Activated CD8-positive, alpha-beta memory T cell treated with anti-CD3 and anti-CD28 coated beads, Interleukin-2, amount 10 ng/mL, durations not matched to agents 7 days and 5 days (primary cell): ENCODE measurements at places on chromosomes 11 and 22. TPM values are rescaled to one million over a fixed set of nuclear protein-coding genes. Genes with fewer than 3 reads are reported as not detected.

Gene DCHS1
- 0.14 TPM for total RNA-seq

Gene FLRT1
- not detected for total RNA-seq

Gene PIK3IP1
- total RNA-seq, result 15.7 TPM

Gene DTX4
- 0.12 TPM for total RNA-seq

Gene C11orf98
- 130 TPM for total RNA-seq

Gene RFPL1
- not detected for total RNA-seq

Gene AIFM3
- 0.66 TPM for total RNA-seq

- no peaks in the 10 kb centered on the region for H3K4me1 ChIP-seq
- H3K4me3 ChIP-seq, result no peak overlapping the region
- H3K27me3 ChIP-seq, result no peaks in the 10 kb centered on the region
- no peaks in the 10 kb centered on the region for H3K36me3 ChIP-seq
Measured at GRCh38 chr11:132185726-132186592, 815.5 kb downstream of the NTM start.

GRCh38 chr22:41772198-41772597, 28.3 kb upstream of the CCDC134 start:
- H3K4me1 ChIP-seq, result peaks cover 7% of the 10 kb centered on the region
- H3K27ac ChIP-seq, result no peak overlapping the region
- no peaks in the 10 kb centered on the region for H3K36me3 ChIP-seq
- DNase-seq, result no peak
- peaks cover 3% of the 10 kb centered on the region for H3K27me3 ChIP-seq

DNA sequence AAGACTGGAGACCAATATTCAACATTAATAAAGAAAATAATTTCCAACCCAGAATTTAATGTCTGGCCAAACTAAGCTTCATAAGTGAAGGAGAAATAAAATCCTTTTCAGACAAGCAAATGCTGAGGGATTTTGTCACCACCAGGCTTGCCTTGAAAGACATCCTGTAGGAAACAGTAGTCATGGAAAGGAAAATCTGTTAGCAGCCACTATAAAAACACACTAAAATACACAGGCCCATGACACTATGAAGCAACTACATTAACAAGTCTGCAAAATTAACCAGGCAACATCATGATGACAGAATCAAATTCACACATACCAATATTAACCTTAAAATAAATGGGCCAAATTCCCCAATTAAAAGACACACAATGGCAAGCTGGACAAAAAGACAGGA, 2.4 kb upstream of the CASP4 start:
- peaks cover 44% of the 10 kb centered on the region for H3K36me3 ChIP-seq
- H3K4me1 ChIP-seq, result peaks cover 15% of the 10 kb centered on the region
- no peaks in the 10 kb centered on the region for H3K27me3 ChIP-seq
- H3K4me3 ChIP-seq, result no peak overlapping the region

GRCh38 chr11:45343444-45343843, 57.3 kb upstream of the SYT13 start:
- no peaks in the 10 kb centered on the region for H3K36me3 ChIP-seq
- peaks cover 8% of the 10 kb centered on the region for H3K4me1 ChIP-seq
- no peak overlapping the region for H3K4me3 ChIP-seq
- no peak overlapping the region for H3K27ac ChIP-seq

DNA sequence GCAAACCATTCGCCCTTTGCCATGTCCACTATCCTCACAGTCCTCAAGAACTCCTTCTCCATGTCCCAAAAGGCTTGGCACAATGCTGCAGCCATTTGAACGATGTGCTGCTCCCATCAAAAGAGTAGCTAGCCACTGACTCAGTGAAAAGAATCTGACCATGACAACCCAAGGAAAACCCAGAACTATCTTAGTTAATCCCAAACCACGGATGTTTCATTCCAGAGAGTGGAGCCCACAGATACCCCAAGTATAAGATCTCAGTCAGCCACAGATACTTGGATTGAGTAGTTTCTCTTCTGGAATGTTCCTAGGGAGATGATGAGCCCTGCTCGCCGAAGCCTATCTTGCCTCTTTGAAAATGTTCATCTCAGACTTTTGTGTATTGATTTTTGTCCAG, 176.9 kb downstream of the NAV2 start:
- no peaks in the 10 kb centered on the region for H3K36me3 ChIP-seq
- H3K27ac ChIP-seq, result no peak overlapping the region
- no peak overlapping the region for H3K4me3 ChIP-seq
- H3K27me3 ChIP-seq, result peaks cover 2% of the 10 kb centered on the region
- DNase-seq, result no peak

GRCh38 chr22:36267896-36268485, 15.1 kb downstream of the APOL1 start:
- no peaks in the 10 kb centered on the region for H3K27me3 ChIP-seq
- H3K36me3 ChIP-seq, result peaks cover 38% of the 10 kb centered on the region
- no peak for DNase-seq
- no peaks in the 10 kb centered on the region for H3K4me1 ChIP-seq
- H3K4me3 ChIP-seq, result no peak overlapping the region

DNA sequence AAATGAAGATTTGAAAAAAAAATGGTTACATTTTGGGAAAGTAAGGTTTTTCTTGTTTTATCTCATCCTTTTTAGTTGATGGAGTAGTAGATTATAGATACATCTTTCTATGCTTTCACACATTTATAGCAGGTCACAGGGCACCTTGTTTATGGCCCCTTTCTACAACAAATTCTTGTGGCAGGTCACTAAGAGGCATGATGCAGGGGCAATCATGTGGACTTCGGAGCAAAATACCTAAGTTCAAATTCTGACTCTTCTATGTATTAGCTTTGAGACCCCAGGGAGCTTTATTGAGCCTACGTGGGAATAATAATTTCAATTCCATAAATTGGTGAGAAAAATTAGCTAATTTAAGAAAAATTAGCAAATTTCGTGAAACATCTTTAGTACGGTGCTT, 177.4 kb downstream of the DSCAML1 start:
- no peak overlapping the region for H3K4me3 ChIP-seq
- no peaks in the 10 kb centered on the region for H3K4me1 ChIP-seq
- no peak for DNase-seq
- no peaks in the 10 kb centered on the region for H3K36me3 ChIP-seq

- H3K36me3 ChIP-seq, result no peaks in the 10 kb centered on the region
- no peaks in the 10 kb centered on the region for H3K27me3 ChIP-seq
- H3K4me1 ChIP-seq, result peaks cover 14% of the 10 kb centered on the region
- peak; percentile 75 for DNase-seq
- peak overlapping the region; percentile 84 for H3K4me3 ChIP-seq
- H3K27ac ChIP-seq, result peak overlapping the region; percentile 63
Measured at GRCh38 chr11:3808861-3809623, 682 bp downstream of the PGAP2 start.

GRCh38 chr11:23543651-23544222, 683.5 kb upstream of the CCDC179 start:
- no peaks in the 10 kb centered on the region for H3K4me1 ChIP-seq
- DNase-seq, result no peak
- H3K27ac ChIP-seq, result no peak overlapping the region
- no peaks in the 10 kb centered on the region for H3K27me3 ChIP-seq
- no peaks in the 10 kb centered on the region for H3K36me3 ChIP-seq

GRCh38 chr11:128936606-128937251, 5.9 kb downstream of the TP53AIP1 start:
- H3K4me1 ChIP-seq, result no peaks in the 10 kb centered on the region
- H3K27ac ChIP-seq, result no peak overlapping the region
- H3K4me3 ChIP-seq, result no peak overlapping the region
- no peaks in the 10 kb centered on the region for H3K27me3 ChIP-seq

DNA sequence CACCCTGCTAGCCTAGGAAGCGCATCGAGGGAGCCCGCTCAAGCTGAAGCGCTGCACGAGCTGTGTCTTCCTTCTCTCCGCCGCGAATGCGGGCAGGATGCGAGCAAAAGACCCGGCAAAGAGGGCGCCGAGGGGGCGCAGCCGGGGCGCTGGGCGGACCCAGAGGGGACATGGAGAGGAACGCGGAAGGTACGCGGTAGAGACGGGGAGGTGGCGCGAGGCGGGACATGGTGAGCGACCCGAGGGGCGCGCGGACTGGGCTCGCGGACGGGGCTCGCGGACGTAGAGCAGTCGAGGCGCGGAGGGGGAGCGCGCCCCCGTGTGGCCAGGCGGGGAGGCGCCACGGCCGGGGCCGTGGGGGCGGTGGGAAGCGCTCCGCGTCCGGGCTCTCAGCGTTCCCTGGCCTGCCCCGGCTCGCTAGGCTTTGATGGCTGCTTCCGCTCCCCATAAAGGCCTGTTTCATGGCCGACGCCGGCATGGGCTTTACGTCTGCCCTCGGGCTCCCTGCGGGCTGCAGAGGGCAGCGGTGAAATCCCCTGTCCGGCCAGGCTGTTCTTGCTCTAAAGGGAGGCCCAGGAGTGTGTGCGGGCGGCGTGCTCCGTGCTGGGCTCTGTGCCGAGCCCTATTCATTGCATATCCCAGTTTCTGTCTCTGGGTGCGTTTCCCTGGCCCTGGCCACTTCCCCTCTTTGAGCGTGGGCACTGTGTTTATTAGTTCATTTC, 31.2 kb upstream of the TRIM29 start:
- H3K4me1 ChIP-seq, result peaks cover 4% of the 10 kb centered on the region
- peak overlapping the region; percentile 58 for H3K4me3 ChIP-seq
- peaks cover 86% of the 10 kb centered on the region for H3K27me3 ChIP-seq
- peak; percentile 67 for DNase-seq

DNA sequence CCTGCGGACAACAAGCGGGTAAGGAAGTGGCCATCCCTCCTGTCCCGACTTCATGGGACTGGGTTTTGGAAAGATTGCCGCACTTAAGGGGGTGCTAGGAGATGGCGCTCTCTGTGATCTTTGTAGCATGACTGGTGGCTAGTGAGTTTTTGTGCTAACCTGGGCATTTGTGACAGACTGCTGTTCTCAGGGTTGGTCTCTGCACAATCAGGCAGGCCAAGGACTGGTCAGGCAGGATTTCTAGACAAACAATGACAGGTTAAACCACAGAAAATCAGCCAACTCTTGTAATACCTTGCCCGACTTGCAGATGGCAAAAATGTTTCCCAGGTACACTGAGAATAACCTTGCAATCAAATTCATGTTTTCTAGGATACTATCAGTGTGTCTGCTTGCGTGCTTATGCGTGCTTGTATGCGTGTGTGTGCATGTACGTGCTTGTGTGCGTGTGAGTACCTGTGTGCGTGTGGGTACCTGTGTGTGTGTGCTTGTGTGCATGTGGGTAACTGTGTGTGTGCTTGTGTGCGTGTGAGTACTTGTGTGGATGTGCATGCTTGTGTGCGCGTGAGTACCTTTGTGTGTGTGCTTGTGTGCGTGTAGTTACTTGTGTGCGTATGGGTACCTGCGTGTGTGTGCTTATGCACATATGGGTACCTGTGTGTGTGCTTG, 25.6 kb upstream of the SORL1-AS1 start:
- peaks cover 6% of the 10 kb centered on the region for H3K36me3 ChIP-seq
- H3K27me3 ChIP-seq, result no peaks in the 10 kb centered on the region
- H3K4me1 ChIP-seq, result peaks cover 21% of the 10 kb centered on the region
- no peak overlapping the region for H3K27ac ChIP-seq
- DNase-seq, result no peak

DNA sequence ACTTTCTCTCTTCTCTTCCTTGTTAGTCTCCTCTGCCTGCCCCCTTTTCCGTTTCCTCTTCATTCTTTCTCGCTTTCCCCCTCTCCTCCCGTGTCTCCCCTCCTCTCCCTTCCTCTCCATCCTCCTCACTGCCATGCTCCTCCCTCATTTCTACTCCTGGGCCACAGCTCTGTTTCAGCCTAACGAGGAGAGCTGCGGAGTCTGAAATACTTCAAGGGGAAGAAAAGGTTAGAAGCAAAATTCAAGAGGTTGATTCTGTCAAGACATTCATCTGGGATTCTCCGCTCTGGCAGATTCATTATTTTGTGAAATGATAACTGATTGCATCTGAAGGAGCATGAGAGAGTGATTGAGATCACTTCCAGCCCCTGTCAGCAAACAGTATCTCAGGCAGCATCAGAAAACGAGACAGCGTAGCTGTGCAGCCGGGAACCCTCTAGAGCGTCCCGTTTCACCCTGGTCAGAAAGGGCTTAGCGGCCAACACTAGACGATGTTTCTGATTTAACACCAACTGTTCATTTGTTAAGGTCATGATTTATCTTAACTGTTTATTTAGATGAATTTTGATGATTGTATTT, 279.3 kb upstream of the B3GAT1 start:
- H3K4me3 ChIP-seq, result no peak overlapping the region
- H3K36me3 ChIP-seq, result no peaks in the 10 kb centered on the region
- H3K27me3 ChIP-seq, result peaks cover 19% of the 10 kb centered on the region
- H3K4me1 ChIP-seq, result no peaks in the 10 kb centered on the region
- H3K27ac ChIP-seq, result no peak overlapping the region
- no peak for DNase-seq

- no peaks in the 10 kb centered on the region for H3K4me1 ChIP-seq
- no peaks in the 10 kb centered on the region for H3K36me3 ChIP-seq
- no peaks in the 10 kb centered on the region for H3K27me3 ChIP-seq
Measured at GRCh38 chr11:132792341-132793140, 739.8 kb downstream of the OPCML start.

- no peak for DNase-seq
- H3K27ac ChIP-seq, result no peak overlapping the region
- H3K4me1 ChIP-seq, result no peaks in the 10 kb centered on the region
- no peaks in the 10 kb centered on the region for H3K36me3 ChIP-seq
- no peaks in the 10 kb centered on the region for H3K27me3 ChIP-seq
Measured at GRCh38 chr22:33192156-33192555, 134.0 kb upstream of the SYN3 start.

- H3K27me3 ChIP-seq, result peaks cover 23% of the 10 kb centered on the region
- no peak overlapping the region for H3K27ac ChIP-seq
- DNase-seq, result no peak
- H3K4me1 ChIP-seq, result no peaks in the 10 kb centered on the region
- H3K4me3 ChIP-seq, result no peak overlapping the region
Measured at GRCh38 chr11:88106666-88107065, 68.6 kb downstream of the RAB38 start.

DNA sequence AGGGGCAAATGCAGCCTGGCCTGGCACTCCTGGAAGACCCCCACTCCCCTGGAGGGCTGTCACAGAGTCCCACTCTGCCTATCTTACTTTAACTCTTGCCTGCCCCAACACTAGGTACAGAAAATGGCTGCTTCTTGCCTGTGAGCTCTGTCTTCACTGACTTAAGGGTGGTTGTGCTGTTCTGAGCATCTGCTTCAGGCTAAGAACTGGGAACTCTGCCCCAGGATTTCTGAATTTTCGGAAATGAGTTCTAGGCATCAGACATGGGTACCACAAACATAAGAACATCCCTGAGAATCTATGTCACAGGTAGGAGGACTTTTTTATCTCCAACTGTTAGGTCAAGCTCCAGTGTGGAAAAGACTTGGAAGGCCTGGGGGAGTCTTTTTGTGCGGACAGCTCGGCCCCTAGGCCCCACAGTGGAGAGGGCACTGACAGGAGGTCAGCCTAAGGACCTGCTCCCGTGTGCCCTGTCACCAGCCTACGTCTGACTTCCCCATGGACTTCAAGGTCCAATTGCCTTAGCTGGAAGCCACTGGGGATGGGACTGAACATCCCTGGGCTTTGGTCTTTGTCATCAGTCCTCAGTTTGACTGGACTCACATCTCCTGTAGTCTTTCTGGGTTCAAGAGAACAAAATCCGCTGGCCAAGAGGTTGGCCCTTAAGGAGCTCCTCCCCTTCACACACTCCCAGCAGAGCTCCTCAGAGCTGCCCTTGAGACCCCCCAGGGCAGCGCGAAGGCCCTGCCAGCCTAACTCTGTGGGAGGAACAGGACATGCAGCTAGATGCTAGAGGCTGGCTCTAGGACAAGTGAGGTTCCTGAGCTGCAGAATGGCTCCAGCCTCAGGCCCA, 31.9 kb downstream of the PPP2R1B start:
- peaks cover 2% of the 10 kb centered on the region for H3K4me1 ChIP-seq
- no peak overlapping the region for H3K27ac ChIP-seq
- H3K4me3 ChIP-seq, result no peak overlapping the region
- no peak for DNase-seq
